ENCODE measurements at places on chromosomes 16 and 17.

DNA sequence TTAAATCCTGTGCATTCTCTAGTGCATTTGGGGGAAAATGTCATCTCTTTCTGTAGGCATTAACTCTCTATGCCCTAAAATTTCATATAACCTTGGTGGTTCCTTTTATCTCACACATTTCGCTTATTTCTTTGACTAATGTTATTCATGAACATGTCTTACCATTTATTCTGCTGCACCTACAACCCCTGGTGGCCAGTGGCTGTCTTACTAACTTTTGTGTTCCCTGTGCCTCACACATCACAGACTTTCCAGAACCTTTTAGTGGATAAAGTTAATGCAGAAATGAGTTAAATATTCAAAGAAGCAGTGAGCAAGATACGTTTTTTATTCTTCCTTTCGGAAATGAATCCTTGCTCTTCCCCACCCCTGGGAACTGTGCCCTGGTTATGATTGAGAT, 111.9 kb downstream of the CDH13 start:
- no peak for DNase-seq

DNA sequence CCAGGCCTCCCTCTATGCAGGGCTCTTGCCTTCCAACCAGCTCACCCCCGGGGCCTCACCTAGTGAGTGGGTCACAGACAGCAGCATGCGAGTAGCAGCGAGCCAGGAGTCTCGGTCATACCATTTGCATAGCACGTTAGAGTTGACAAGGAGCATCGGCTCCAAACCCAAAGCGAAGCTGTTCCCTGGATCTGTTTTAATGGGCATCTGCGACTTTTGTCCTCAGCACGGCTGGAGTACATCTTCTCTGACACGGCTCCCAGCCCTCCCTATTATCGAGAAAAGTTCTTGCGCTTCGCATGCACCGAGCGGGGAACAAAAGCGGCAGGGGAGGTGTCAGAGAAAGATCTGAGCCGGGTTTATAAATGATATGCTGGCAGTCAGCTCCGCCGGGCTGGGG, 253.3 kb downstream of the MAF start:
- DNase-seq = no peak

GRCh38 chr17:43860927-43861622, 14.1 kb downstream of the CD300LG start:
- no peak for DNase-seq

- no peak for DNase-seq
Measured at GRCh38 chr17:1577182-1577581, 14.6 kb upstream of the PITPNA start.

DNA sequence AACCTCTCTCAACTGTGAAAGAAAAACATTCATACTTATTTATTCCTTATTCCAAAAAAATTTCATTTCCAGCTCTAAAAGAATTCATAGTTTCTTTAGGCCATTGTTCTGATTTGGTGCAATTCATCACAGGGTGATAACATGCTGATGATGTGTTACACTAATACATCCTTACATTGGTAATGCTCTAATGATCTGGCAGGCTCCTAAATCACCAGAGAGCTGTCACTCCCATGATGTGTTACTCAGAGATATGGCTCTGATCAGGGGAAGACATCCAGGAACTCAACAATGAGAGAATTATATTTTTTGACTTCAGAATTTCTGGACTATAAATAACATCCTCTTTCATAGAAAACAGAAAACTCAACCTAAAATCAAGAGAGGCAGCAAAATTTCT, 209.3 kb downstream of the CHD9NB start:
- no peak for DNase-seq

DNA sequence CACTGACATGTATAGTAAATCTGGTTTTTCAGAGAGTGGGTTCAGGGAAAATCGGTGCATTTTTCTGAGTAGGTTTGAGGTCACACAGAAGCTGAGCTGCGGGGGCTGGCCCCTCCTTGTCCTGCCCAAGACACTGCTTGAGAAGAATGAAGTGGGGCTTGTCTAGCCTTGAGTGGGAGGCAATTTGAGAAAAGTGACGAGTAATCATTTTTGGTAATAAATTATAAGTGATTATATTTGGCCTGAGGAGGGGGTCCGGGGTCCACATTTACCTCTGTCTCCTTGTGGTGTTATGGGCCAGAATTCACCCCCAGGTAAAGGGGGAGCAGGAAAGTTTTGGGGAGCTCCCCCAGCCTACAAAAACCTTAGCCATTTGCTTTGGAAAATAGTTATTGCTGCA, 28.1 kb downstream of the WFDC1 start:
- DNase-seq = no peak

DNA sequence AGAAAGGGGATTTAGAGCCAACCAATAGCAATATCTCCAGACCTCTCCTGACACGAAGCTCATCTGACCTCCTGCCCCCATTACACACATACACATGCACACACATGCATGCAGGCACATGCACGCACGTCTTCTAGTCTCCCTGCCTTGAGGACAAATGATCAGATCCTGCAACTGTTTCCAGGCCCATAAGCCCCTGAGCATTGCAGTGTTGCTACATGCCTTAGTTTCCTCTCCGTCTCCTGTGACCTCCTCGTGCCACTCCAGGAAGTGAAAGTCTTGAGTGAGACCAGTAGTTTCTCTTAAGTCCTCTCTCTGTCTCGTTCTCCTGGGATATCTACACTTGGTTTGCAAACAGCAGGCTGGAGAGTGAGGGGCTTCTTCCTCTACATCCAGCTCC, 8.2 kb downstream of the CIITA start:
- DNase-seq = no peak

DNA sequence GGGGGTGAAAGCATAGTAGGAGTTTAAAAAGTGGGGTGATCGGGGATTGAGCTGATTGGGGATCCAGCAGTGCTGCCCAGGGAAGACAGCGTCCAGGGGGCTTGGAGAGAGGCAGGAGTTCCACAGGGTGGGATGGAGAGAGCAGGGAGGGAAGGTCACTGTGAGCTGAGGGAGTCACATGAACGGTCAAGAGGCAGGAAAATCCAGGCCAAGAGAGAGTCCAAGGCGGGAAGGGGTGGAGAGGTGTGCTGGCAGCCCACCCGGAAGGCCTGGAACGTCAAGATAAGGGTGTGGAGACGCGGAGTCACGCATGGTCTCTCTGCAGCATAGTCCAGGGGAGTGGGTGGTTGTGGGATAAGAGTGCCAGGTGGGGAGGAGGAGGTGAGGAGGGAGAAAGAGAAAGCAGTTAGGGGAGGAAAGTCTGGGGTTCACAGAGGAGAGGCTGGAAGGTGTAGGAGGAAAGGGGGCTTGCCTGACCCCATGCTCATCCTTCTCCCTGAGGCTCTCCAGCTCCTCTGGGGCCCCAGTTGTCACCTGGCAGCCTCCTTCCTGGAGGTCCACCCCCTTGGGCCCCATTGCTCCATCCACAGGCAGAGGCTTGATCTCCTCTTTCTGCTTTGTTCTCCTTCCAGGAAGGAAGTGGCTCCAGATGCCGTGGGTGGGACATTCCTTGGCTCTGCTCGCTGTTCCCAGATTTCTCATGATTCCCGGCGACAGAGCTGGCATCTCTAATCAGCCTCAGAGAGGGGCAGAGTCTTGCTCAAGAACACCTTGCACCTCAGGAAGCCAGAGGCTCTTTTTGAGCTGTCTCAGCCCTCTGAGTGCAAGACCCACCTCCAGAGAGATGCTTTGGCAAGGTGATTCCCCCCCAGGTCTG, 28.7 kb downstream of the CCR7 start:
- no peak for DNase-seq

DNA sequence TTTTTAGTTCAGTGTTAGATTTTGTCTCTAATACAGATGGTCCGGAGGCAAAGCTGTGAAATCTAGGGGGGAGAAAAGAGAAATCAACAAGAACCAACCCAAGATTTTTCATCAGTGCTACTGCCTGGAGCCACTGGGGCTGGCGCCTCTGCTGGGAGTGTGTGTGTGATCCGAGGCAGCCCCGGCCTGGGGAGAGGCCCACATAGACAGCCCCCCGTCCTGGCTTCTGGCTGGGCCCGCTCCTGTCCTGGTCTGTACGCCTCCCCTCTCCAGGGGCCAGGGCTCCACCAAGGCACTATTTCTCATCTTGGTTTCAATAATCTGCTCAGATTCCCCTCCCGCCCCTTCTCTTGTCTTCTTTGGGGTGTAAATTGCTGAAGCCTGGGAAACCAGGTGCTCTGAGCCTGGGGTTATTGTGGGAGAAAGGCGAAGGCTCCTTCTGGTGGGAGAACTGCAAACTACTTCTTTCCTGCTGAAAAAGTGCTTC, 7.8 kb downstream of the BAHCC1 start:
- no peak for DNase-seq

DNA sequence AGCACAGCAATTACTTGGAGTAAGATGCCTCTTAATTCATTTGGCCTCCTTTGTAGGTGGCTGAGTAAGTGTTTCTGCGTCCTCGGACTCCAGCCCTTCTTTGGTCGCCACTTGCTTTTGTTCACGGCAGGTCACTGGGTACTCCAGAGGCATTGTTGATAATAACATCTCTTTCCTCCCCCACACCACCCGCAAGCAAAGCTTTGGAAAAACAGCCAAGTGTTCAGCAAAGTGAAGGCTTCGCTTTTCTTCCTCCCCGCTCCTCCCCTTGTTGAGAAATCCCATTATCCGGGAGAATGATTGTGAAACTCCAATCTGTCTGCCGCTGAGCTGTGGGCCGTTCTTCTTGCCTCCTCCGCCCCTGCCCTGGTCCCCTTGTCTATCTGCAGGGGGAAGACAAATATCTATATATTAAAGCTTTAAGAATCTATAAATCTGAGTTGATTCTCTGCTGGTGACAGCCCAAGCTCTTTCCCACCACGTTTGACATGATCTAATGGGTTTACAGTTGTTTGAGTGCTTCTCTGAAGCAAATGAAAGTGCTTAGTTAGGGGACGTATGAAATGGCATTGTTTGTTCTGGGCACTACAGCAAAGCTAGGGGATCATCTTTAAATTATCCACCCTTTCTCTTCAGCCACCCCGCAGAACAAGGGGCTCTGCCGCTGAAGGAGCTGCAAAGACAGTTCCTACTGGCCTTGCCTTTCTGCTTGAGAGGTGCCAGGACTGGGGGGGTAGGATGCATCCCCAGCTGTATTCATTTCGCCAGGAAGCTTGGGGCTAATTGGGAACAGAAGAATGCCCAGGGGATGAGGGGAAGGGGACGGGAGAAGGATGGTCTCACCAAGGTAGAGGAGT, 167.1 kb downstream of the CCDC182 start:
- DNase-seq = peak; percentile 48

DNA sequence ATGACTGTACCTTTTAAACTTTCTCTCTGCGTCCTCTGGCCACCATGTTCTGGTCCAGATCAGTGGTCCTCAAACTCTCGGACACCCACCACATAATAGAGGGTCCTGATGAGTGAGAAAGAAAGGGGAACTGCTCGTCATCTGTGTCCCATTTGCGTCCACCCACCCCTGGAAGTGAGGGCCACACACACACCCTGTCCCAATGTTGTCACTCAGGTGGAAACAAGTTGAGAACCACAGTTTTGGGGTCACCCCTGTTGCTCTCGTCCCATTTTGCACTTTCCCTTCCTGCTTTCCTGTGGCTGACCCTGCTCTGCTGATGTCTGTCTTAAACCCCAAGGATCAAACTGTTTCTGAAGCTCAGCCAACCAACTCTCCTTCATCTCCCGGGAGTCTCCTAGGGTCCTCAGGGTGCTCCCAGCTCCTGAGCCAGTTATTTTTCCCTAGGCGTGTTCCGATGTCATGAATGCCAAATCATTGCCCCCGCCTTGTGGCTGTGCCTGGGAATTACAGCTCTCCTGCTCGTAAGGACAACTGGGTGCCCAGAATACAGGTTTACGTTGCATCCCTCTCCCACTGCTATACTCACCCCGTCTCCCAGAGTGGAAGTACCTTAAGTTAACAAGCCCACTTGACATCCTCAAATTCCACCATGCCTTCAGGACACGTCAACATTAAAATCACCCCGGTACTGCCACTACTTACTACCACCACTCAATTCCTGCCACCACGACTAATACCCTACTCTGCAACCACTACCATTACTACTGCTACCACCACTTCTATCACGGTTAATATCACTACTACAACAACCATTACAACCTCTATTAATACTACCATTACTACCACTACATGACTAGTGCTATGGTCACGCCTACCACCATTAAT, 26.0 kb upstream of the HNF1B start:
- peak; percentile 25 for DNase-seq

DNA sequence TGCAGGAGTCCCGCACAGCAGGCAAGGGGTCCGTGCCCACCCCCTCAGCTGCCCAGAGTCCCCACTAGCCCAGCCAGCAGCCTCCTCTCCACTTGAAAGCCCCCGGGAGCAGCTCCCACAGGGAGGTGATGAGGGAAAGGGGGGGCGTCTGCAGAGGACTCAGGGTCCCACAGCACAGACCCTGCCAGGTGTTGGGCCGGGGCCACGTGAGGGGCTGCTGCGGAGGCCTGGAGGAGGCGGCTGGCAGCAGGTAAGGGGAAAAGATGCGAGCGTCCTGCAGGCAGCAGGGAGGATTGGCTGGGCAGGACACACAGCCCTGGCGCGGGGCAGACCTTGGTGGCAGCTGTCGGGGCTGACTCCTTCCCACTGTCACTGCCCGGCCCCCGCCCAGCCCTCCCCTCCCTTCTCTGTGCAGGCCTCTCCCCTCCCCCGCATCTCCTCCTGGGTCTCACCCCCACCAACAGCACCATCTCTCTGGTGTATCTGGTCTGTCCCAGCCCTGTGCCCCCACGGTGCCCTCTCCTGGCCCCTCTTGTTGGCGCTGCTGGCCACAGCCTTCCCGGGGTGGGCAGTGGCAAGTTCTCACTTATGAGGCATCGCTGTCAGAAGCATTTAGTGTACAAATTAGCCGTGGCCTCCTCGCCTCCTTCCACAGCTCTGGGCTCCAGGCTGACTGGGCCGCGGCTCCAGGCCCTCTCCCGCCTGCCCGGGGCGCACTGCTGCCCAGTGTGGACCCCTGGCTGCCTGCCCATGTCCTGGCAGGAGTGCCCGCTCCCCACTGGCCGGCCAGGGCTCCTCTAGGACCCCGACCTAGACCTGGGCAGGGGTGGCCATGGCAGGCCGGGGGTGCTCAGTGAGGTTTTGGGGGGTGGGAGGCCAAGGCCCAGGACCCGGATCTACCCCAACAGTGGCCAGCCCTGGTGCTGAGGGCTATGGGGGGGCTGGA, 4.4 kb upstream of the PRR35 start:
- no peak for DNase-seq

- no peak for DNase-seq
Measured at GRCh38 chr16:7746941-7747340, 414.3 kb downstream of the RBFOX1 start.

- no peak for DNase-seq
Measured at GRCh38 chr16:50188619-50189136, 35.6 kb downstream of the TENT4B start.

GRCh38 chr16:23244122-23244521, 58.0 kb upstream of the SCNN1B start:
- no peak for DNase-seq

All from NCI-H2029 treated with DMSO at 0.1 percent for 48 hours (cell line).